ENCODE measurements at places on chromosomes 5 and 9.

DNA sequence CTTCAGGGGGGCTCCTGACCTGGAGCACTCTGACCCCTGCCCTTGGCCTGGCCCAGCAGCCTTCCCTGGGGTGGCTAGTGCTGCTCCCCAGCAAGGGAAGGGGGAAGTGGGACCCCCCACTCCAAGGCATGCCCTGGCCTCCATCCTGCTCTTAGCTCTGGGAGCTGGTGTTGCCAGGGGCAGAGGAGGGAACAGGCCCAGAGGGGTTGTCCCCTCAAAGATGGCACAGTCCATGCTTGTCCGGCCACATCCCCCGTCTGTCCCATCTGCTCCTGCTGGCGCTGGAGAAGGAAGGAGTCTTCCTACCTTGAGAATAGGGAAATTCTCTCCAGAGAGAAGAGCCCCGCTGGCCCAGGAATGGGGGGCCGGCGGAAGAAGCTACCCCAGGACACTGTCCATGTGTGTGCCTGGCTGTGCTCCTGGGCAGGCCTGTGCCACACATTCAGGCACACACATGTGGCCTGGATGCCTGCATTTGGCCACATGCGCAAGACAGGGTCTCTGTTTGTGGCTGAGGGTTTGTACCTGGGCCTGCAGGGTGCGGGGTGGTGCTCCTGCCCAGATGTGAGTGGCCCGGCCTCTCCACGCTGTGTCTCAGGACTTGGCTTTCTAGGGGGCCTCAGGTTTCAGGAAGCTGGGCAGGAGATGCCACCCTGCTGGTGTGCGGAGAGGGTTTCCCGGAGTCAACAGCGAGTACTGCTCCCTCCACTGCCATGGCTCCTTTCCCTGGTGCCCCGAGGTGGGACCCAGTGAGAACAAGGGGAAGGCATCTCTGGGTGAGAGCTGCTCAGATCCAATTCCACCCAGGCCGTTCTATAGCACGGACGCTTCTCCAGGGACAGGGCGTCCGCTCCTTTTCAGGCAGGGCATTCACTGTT, 247.1 kb downstream of the PBX3 start:
- DNase-seq: no peak

DNA sequence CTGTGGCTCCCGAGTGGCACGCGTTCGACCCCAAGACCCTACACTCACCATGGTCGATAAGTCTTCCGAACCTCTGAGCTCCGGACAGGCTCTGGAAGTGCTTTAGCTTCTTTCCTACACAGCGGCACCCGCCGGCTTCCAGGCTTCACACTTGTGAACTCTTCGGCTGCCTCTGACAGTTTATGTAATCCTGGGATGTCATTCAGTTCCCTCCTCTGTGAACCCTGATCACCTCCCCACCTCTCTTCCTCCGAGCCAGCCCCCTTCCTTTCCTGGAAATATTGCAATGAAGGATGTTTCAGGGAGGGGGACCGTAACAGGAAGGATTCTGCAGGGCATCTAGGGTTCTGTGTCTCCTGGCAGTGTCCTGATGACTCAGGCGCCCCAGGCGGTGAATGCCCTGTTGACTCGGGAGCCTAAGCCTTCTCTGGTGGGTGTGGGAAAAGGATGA, at the start of gene CD14:
CD14 (minus strand) TSS at position 155 of the 451 bp plus-strand sequence; CDS start at position 51, 104 bp downstream.
- DNase-seq: peak; percentile 27

- DNase-seq: peak; percentile 71
These were observed 4.0 kb upstream of the CDK5RAP2 start for GRCh38 chr9:120583958-120584369.

DNA sequence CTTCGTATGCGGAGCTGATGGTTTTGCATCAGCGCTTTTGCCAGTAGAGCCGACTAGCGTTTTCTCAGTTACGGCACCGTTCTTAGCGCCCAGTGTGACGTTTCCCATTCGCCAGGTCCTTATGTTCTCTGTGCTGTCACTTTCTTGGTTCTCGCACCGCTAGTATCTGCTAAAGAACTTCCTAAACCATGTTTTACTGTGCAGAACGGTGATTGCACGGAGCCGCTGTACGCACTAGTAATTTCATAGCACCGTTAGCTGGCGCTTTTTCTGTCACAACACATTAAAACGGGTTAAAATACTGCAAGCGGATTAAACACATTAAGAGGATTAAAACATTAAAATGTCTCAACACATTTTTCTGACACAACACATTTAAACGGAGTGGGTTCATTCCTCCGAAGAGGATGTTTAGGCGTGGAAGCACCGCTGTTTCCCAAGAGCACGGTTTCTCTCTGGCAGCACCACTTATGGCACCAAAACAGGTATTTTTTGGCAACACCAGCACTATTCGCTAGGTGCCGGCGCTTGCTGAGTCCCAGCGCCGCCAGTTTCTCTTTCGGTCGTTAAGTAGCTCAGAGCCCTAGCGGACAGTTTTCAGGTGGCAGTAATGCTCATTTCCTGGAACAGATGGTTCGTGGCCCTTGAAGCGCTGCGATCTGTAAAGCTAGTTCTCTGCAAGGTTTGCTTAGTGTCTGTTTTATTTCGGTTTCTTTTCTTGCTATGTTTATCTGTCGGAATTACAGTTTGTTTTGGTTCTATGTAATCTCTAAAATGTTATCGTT, 20.3 kb downstream of the ANXA2R start:
- DNase-seq: no peak

DNA sequence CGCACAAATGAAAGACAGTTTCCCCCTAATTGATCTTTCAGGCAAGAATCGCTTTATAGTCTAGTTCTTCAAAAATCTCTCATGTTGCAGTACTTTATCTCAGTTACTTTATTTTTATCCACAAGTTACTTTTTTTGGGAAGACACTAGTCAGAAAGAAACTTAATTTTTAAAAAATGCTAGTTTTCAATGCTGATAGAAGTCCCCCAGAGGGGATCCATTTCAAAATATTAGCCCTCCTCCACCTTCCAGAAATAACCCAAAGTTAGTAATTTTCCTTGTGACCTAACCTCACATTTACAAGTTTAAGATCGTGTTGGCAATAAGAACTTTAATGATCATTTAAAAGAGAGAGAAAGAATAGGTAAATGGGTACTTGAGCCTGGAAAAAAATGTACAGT, 11.0 kb downstream of the C1QTNF3 start:
- no peak for DNase-seq

- no peak for DNase-seq
These were observed 131.4 kb downstream of the MED10 start for GRCh38 chr5:6246820-6247437.

GRCh38 chr5:128596071-128596470, 58.0 kb upstream of the FBN2 start:
- no peak for DNase-seq

GRCh38 chr9:110446171-110446570, 108.5 kb upstream of the TXNDC8 start:
- DNase-seq: no peak

DNA sequence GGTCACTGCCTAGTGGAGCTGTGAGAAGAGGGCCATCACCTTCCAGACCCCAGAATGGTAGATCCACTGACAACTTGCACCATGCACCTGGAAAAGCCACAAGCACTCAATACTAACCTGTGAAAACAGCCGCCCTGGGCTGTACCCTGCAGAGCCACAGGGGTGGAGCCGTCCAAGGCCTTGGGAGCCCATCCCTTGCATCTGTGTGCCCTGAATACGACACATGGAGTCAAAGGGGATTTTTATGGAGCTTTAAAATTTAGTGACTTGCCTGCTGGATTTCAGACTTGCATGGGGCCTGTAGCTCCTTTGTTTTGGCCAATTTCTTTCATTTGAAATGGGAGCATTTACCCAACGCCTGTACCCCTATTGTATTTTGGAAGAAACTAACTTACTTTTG, 62.4 kb upstream of the HTR4 start:
- DNase-seq: no peak

- DNase-seq: no peak
These were observed 6.0 kb upstream of the SFXN1 start for GRCh38 chr5:175472378-175472777.

GRCh38 chr5:52015760-52016159, 632.5 kb downstream of the ISL1 start:
- no peak for DNase-seq

- no peak for DNase-seq
These were observed 61.8 kb downstream of the SMIM15 start for GRCh38 chr5:61100437-61100836.

DNA sequence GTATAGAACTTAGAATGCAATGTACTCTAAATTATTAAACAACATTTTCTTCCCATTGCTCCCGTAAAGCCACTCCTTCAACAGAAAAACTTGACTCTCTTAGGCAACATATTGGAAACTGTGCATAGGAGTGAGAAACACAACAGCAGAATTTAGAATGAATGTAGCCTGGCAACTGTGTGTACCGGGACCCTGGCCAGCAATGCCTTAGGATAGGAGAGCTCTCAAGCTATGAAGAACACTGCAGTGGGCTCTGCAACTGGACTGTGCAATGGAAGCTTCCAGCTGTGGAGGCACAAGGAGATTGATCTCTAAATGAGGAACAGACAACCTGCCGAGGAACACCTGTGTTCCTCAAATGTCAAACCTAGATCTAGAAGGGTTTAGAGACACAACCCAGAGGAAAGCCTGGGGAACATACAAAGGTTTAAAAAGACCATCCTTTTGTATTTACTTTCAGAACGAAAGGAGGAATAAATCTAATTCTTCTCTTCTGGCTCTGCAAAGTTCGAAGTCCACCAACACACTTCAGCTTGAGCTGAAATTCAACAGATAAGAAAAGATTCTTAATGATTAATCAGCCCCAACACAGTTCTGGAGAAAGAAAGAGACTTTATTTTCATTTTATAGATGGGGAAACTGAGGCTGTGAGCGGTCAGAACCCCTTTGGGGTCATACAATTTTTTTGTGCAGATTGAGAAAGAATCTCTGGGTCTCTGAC, 51.5 kb upstream of the ARL15 start:
- DNase-seq: no peak

GRCh38 chr5:106127341-106127781, 1543.4 kb downstream of the EFNA5 start:
- no peak for DNase-seq

Data from occipital lobe (tissue), 3 donors.